Activated CD4-positive, alpha-beta T cell treated with anti-CD3 and anti-CD28 coated beads, Interleukin-2, Interleukin-4, amounts not matched to agents 100 ng/mL and 50 ng/mL, durations not matched to agents 16 hours and 8 hours (primary cell): ENCODE measurements at places on chromosomes 7 and 10.

DNA sequence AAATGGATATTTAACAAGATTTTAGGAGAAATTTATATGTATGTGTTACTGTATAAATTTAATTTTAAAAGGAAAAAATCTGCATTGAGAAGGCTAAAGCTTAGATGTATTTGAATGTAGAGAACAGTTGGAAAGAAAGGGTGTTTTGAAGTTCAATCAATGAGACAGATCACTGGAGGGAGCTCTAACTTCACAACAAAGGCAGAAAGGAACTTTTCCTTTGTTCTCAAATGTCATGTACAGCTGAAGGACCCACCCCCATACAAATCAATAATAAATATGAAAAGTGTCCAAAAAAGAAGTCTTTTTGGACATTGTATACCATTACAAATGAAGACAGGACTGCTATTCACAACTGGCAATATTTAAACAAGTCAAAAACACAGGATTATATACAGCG lies 403.4 kb downstream of the DNAJB9 start:
- DNase-seq, result no peak

GRCh38 chr10:119290301-119291048 lies 83.1 kb downstream of the GRK5 start:
- DNase-seq, result no peak

GRCh38 chr10:57303566-57303965 lies 942.5 kb upstream of the ZWINT start:
- no peak for DNase-seq

- no peak for DNase-seq
Measured at GRCh38 chr10:71766717-71767419, 6.5 kb downstream of the VSIR start.

GRCh38 chr10:36730316-36730715 lies 395.1 kb upstream of the ANKRD30A start:
- no peak for DNase-seq

- DNase-seq, result no peak
Measured at GRCh38 chr10:12980102-12980661, 21.3 kb downstream of the CCDC3 start.

DNA sequence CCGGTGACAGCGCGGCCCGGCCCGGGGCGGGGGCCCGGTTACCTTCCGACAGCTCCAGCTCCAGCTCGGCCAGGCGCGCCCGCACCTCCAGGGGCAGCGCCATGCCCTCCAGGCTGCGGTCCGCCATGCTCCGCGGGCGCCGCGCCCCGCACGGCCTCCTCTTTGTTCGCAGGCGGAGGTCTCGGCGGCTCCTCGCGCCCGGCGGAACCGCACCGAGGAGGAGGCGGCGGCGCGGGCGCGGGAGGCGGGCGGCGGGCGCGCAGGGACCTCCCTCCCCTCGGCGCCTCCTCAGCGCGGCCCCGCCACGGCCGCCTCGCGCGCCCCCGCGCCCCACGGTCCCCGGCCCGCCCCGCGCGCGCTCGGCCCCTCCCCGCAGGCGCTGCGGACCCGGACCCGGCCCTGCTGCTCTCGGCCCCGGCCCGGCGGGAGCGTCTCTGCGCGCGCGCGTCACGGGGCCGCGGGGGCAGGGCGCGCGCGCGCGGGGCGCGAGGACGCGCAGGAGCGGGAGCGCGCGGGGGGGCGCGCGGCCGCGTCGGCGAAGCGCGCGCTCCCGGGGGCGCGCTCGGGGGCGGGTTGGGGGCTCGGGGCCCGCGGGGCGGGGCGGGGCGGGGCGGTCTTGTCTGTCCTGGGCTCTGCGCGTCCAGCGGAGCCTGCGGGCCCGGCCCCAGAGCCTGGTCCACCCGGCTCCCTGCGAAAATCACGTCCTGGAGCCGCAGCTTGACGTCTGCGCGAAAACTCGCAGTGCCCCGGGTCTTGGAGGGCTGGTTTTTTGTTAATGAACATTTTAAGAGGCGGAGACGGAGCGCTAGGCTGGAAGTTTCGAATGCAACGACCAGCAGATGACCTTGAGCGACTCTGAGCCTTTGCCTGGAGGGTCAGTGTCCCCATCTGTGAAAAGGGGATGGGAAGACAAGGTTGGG lies at the start of gene DIP2C:
TSS of gene DIP2C (minus strand) at position 217 of the 920 bp plus-strand sequence. CDS start at position 127, 90 bp downstream.
- no peak for DNase-seq

DNA sequence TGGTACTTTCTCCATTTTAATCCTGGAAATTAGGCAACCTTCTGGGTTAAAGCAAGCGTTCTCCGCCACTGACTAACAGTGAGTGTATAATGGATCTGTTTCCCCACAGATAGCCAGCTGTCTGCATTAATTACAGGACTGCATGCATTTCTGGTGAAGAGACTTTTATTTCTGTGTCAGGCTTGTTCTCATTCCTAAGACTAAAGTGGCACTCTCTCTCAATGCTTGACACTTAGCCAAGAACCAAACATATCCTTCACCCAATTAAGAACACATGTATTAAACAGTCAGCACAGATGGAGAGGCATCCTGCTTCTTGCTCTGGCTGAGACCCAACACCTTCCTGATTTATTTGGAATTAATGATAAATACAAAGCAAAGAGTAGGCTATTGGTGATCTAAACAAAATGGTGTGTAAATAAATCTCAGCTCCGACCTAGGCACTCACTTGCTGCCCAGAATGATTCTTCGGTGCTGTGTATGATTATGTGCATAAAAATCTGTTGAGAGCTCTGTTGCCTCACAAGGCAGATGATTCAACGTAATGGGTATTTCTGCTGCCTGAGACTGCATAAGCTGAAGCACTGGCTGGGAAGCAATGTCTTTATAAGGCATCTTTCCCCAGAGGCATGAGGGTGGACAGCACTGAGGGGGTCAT lies 16.8 kb downstream of the CALU start:
- no peak for DNase-seq

GRCh38 chr7:12490107-12490688 lies 80.3 kb upstream of the SCIN start:
- DNase-seq, result peak; percentile 21

GRCh38 chr10:79088176-79088575 lies 19.4 kb downstream of the ZMIZ1 start:
- DNase-seq, result no peak

DNA sequence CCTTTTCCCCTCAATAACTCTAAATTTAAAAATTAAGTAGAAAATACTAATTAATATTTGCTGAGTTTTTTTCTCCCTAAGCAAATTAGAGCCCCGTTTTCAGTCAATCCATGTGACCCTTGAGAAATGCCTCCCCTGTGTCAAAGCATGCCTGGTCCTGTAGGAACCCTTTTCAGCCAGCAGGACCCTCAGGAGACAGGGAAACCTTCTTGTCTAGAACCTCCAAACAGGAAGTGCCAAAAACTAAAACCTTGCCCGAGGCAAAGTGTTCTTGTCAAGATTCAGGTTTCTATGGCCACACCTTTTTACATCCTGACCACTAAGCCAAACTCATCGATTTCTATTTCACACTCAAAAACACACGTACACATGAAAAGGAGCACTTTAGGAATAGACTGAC lies 60.1 kb upstream of the NFE2L3 start:
- peak; percentile 14 for DNase-seq

DNA sequence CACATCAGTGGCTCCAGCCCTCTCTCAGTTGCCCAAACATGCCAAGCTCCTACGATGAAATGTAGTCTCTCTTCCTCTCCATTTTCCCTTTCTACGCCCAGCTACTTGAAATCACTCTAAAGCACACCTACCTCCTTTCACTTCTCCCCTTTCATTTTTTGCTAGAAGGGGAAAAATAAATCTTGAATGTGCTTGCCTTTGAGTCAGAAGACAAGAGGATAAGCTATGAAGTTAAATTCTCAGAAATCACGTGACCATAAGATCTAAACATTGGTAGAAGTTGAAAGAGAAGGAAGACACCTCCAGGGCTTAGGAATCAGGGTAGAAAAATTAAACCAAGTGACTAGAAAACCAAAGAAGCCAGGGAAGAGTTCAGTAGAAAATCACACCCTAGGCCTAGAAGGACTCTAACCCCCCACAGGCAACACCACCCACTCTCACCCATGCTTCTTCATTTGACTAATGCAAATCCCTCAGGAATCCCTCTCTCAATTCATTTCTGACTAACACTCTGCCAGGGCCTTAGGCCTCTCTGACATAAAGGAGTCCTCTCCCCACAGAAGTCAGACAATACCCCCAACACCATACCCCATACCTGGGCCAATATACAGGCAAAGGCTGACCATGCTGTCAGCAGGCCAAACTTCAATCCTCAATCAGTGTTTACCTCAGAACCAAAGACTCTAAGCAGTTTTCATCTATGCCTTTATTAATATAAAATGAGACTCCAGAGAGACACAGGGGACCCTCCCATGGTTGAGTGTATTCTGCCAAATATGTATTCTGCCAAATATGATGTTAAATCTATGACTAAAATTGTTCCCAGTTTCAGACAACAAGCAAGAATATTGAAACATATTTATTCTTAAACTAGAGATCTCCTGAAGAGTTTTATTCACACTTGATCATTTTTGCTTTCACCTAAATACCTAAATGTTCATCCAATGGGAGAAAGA lies 84.8 kb downstream of the ELMO1 start:
- DNase-seq, result peak; percentile 43

- DNase-seq, result no peak
Measured at GRCh38 chr7:39664057-39664456, 40.7 kb downstream of the RALA start.

- peak; percentile 44 for DNase-seq
Measured at GRCh38 chr10:119807960-119808697, 64.5 kb downstream of the MCMBP start.

GRCh38 chr10:79111427-79111826 lies 42.7 kb downstream of the ZMIZ1 start:
- DNase-seq, result no peak
